G401 (cell line): ENCODE measurements at places on chromosomes 12 and 14. TPM values are rescaled to one million over a fixed set of nuclear protein-coding genes. Genes with fewer than 3 reads are reported as not detected.

- DNase-seq: peak; percentile 68
Measured at GRCh38 chr12:93419388-93420034, 22.2 kb downstream of the UBE2N start.

- no peak for DNase-seq
Measured at GRCh38 chr12:26551385-26551784, 281.6 kb downstream of the ITPR2 start.

- DNase-seq: no peak
Measured at GRCh38 chr12:113782873-113783272, 183.3 kb downstream of the RBM19 start.

Gene EML5
- not detected in 2 replicates for total RNA-seq

- no peak for DNase-seq
Measured at GRCh38 chr12:73677520-73678291, 859.9 kb upstream of the ATXN7L3B start.

Gene TGM1
- total RNA-seq: 0.10 TPM in 1 of 2 replicates, not detected in the other

DNA sequence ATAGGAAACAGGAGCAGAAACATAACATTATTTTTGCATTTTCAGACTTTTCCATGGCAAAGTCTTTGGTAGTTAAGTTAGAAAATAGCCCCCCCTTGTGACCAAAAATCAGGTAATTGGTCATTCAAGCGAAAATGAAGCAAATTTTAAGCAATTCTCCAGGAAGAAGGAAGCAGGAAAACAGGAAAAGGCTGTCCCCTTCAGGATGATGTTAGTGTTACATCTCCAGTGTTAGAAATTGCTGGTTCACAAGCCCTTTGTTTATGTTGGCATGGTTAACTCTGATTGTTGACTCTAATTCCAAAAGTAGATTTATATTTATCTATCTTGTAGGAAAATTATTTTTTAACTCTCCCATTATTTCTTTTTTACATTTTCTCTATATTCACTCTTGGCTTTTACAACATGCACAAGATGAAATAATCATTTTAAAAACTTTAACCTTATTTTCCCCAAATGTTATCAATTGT is 18.8 kb upstream of the GAS2L3 start:
- peak; percentile 61 for DNase-seq

GRCh38 chr14:34356264-34356654 is 105.8 kb downstream of the SPTSSA start:
- DNase-seq: peak; percentile 21

Gene ETFBKMT
- 0.86 and 1.8 TPM in 2 replicates for total RNA-seq

GRCh38 chr14:101361451-101362433 is 199.6 kb upstream of the DIO3 start:
- no peak for DNase-seq

Gene CCDC91
- 8.3 and 9.1 TPM in 2 replicates for total RNA-seq

Gene KCNC2
- not detected in 2 replicates for total RNA-seq

Gene KCNK10
- not detected in 2 replicates for total RNA-seq

GRCh38 chr12:39372929-39373328 is 70.0 kb downstream of the KIF21A start:
- no peak for DNase-seq

DNA sequence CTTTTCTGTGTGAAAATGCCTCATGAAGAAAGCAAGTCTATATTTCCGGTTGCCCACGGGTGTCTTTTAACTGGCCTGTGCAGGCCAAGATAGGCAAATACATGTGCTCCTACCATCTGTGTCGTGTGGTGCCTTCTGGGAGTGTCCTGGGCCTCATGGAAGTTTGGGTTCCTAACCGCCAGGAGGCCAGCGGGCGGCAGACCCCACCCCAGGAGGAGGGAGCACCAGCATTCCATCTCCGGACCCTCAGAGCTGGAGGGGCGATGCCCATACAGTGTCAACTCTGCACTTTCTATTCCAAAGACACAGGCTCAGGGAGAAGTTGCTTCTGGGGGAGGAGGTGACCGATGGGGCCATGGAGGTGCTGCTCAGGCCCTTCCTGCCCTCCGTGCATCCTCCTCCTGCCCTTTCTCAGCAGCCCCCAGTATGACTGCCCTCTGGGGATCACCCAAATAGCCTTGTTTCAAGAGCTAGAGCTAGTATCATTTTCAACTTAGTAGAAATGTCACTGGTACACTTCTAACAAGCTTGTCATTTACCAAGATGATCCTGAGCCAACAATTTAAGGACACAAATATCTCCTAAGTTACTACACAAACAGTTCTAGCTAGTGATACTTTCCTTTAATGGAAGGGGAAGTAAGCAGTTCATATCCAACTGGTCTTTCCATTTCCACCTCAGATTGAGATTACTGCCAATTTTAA is 17.8 kb downstream of the CCDC92 start:
- DNase-seq: no peak

DNA sequence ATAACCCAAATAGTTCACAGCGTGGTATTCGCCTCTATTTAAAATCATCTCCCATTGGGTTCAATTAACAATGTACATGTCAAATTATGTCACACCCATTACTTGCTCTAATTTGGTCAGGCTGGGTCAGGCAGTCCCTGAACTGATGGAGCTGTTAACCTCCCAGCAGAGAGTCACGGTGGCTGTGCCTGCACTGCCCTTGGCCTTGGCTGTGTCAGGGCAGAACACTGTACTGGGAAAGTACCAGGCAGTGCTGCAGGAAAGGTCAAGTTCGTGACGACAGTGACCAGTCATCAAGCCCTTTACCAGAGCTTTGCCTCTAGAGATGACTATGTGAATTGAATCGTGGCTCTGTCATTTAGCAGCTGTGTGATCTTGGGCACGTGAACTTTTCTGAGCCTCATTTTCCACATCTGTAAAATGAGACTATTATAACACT is 100.0 kb downstream of the ARF6 start:
- DNase-seq: peak; percentile 78

DNA sequence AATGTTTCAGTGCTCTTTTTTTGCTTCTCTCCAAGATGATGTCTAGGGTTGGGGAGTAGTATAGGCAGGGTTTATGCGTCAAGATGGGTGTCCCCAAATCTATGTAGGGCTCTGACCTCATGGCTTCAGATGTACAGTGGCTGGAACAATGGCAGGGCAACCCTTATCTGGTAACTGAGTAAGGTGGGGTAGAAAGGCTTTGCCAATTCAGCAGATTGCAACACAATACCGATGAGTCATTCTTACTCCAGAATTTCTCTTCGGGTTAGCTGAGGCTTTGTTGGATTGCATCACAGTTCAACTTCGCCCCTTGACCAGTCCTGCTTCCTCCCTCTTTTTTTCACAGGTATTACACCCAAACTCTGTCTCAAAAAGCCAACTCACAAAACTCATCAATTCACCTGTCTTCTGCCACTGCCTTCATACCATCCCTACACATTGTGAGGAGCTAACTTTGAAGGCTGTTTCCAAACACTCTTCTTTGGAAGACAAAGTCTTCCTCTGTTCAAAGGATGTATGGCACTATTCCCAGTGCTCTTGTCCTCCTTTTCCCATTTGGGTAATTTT is 190.2 kb upstream of the CNOT2 start:
- DNase-seq: no peak

DNA sequence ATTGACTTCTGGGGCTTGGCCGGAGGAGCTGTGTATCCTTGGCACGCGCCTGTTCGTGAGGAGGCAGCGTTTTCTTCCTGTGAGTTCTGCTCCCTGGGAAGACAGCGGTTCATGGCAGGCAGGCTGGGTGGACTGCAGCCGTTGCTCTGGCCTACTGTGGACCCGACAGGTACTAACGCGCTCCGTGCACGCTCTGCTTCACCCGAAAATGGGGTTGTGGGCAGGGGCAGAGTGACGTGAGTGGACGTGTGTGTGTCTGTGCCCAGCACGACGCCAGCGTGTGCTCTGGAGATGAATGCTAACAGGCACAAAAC is 179.1 kb downstream of the KIF26A start:
- DNase-seq: no peak

Gene SOX5
- total RNA-seq: not detected in 2 replicates

Gene GDF3
- not detected in 2 replicates for total RNA-seq

- no peak for DNase-seq
Measured at GRCh38 chr14:71574976-71575375, 357.3 kb upstream of the RGS6 start.

Gene TMEM233
- not detected in 2 replicates for total RNA-seq

GRCh38 chr14:105853089-105853906 is 326.9 kb downstream of the TMEM121 start:
- no peak for DNase-seq

Gene CLEC4C
- not detected in 2 replicates for total RNA-seq
